Thoracic aorta (tissue), 2 donors: ENCODE measurements at places on chromosomes 2 and 18. TPM values are rescaled to one million over a fixed set of nuclear protein-coding genes. Genes with fewer than 3 reads are reported as not detected.

The UGT1A10 gene
- not detected for total RNA-seq

The ANTXR1 gene
- total RNA-seq, result 313 TPM

The EPAS1 gene
- 517 TPM for total RNA-seq

DNA sequence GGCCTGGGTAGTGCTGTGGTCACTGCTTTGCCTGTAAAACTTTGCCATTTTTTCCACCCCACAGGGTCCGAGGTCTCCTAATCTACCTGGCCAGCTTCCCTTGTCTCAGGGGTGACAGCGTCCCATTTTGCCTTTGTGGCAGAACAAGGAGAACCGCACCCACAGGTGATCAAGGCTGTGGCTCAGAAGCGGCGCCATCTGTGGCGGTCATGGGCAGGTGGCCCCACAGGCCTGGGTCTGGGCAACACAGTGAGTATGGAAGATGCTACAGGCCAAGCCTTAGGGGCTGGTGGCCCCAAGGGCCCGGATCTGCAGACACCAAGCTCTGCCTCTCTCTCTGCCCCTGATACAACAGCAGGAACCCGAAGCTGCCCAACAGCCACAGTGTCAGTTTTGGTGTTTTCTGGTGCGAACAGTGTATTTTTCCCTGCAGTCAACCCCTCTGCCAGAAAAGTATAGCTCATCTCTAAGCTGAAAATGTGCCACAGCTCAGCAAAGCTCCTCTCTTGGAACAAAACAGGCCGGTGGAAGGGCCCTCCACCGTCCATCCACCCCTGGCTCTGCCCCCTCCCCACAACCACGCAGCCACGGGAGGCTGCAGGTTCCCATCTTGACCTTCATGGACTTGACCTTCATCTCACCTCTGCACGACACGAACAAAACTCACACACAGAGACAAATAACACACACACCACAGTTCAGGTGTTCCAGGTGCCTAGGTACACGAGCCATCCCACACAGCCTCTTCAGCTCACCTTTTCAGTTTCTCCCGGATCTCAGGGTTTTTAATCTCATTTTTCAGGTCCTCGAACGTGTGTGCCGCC, 96.7 kb downstream of the PXDN start:
- no peak for DNase-seq

DNA sequence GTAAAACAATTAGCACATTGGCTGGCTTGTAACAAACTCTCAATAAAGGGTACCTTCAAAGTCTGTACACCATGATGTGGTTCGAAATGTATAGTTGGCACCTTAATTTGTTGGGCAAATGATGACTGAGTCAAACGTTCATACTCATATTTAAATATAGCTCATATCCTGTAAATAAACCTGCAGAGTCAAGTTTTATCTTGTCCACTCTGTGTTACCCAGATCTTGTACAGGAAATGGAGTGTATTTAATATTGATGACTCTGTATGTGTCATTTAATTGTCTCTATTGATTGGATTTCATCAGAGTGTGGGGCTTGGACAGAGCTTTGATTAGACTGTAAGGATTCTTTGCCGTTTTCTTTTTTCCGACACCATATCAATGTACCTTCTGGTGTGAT, 805.6 kb upstream of the ZEB2 start:
- no peak for DNase-seq

GRCh38 chr2:188909036-188909435, 65.1 kb upstream of the COL3A1 start:
- no peak for DNase-seq

GRCh38 chr2:226791056-226791486, 8.5 kb downstream of the IRS1 start:
- no peak for DNase-seq

GRCh38 chr18:2986150-2986865, 26.6 kb downstream of the LPIN2 start:
- DNase-seq, result no peak

DNA sequence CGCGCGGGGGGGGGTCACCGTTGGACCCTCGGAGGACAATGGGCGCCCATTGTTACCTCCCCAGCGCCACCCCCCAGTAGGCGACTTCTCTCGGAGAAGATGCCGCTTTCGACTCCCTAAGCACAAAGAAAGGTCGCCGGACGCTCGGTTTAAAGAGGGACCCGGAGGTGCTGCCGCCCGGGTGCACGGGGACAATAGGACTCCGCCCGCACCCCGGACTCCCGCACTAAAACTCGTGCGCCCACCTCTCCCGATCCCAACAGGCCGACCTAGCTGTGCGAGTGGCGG, 318 bp upstream of the CDC42EP3 start:
- no peak for DNase-seq

DNA sequence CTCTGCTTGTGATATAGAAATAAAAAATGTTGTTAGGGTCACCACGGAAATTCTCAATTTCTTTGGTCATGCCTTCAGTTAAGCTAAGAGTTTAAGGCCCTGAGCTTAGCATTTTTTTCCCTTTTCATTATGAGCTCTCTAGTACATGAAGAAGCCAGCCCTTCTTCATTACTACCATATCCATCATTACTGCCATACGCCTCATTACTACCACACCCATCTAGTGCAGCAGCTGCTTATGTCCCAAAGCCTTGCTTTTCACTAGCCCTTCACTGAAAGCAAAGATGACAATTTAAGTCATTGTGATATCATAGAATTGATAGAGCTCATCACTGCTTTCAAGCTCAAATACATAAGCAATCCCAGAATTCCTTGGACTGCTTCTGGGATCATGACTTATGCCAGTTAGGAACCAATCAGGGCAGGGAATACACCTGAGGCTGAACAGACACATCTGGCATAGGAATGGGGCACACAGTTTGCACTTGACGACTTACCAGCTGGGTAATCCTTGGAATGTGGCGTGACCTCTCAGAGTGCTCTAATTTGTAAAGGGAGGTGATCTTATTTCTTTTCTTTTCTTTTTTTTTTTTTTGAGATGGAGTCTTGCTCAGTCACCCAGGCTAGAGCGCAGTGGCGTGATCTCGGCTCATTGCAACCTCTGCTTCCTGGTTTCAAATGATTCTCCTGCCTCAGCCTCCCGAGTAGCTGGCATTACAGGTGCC, 40.3 kb downstream of the SOWAHC start:
- no peak for DNase-seq

GRCh38 chr2:204074456-204074855, 137.9 kb downstream of the ICOS start:
- DNase-seq, result no peak

- DNase-seq, result no peak
Measured at GRCh38 chr18:65988386-65988785, 237.6 kb downstream of the CDH7 start.
